ENCODE measurements at places on chromosomes 16 and 17.

- DNase-seq, result no peak
Observed at GRCh38 chr17:15308758-15309157, 32.6 kb downstream of the TEKT3 start.

- no peak for DNase-seq
Observed at GRCh38 chr17:13746404-13746803, 144.7 kb upstream of the HS3ST3A1 start.

- DNase-seq, result no peak
Observed at GRCh38 chr17:33560165-33560564, 267.1 kb upstream of the ASIC2 start.

GRCh38 chr17:31549121-31549524 lies 157.6 kb downstream of the RAB11FIP4 start:
- DNase-seq, result no peak

DNA sequence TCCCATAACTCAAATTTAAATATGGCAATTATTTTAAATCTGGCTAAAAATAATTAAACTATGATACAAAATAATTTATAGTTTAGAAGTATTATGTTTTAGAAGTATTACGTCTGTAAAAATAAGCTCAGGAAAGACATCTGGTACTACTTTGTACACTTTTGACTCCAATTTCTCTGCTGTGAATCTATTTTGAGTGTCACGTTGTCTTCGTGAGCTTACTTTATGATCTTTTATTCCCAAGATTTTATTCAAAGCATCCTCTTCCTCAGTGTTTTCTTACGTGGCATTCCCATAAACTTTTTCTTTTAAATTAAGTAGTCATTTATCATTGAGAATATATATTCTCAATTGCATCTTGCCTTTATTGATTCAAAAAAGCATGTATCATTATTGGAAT lies 223.3 kb upstream of the KCNJ16 start:
- DNase-seq, result no peak

- peak; percentile 57 for DNase-seq
Observed at GRCh38 chr17:20116683-20117309, 107.6 kb downstream of the SPECC1 start.

DNA sequence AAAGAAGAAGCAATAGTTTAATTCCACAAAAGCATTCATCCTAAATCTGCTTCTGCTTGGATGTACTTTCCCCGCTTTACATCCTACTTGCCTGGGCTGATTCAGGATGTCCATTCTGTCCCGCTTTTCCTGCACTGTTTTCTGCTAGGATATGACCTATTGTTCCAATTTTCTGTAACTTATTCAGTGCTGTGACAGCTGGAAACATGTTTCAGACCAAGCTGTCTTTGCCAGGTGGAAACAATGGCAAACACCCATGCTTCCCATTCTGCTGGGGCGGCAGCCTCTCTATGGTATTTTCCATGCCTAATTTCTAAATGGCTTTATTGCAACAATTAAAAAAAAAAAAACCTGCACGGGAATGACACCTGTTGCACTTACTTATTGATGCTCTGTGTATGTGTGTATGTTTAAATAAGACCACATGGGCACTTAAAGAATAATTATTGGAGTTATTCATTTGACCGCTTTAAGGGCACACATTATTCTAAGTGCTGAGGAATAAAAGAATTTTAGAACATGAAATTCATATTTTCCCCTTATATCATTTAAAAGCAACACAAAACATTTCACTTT lies 21.0 kb downstream of the COQ7 start:
- DNase-seq, result no peak

GRCh38 chr17:22233382-22233781 lies 541.1 kb downstream of the KCNJ18 start:
- no peak for DNase-seq

DNA sequence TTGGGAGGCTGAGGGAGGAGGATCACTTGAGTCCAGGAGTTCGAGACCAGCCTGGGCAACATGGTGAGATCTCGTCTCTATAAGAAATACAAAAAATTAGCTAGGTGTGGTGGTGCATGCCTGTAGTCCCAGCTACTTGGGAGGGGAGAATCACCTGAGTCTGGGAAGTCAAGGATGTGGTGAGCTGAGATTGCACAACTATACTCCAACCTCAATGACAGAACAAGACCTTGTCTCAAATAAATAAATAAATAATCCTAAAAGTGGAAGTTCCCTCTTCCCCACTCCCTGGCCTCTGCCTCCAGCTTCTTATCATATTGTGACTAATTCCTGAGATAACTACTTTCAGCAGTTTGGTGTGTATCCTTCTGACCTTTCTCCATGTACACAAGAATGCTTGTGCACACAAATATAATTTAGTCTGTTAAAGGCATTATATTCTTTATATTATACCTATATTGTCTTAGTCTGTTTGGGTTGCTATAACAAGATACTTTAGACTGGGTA lies 23.5 kb upstream of the DNAJA2 start:
- no peak for DNase-seq

GRCh38 chr17:64406321-64407200 lies 15.9 kb upstream of the PECAM1 start:
- DNase-seq, result no peak

- DNase-seq, result no peak
Observed at GRCh38 chr16:17416461-17417311, 54.1 kb downstream of the XYLT1 start.

DNA sequence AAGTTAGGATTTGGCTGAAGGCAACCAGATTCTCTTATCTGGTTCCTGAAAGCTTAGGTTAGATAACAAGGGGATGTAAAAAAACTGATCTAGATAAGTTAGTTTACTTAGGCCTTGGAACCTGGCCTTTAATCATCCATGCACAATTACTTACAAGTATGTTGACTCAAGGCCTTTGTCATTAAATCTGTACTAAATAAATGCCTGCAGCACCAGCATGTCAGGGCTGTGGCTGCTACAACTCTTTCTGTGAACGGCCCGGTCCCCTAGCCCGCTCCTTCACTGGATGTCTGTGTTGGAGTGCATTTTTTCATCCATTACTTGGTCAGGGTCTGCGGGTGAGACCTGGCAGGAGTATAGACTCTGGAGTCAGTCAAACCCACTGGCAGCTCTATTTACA lies 48.4 kb upstream of the ALDH3A1 start:
- no peak for DNase-seq

GRCh38 chr16:51119556-51119955 lies 31.5 kb downstream of the SALL1 start:
- DNase-seq, result no peak

DNA sequence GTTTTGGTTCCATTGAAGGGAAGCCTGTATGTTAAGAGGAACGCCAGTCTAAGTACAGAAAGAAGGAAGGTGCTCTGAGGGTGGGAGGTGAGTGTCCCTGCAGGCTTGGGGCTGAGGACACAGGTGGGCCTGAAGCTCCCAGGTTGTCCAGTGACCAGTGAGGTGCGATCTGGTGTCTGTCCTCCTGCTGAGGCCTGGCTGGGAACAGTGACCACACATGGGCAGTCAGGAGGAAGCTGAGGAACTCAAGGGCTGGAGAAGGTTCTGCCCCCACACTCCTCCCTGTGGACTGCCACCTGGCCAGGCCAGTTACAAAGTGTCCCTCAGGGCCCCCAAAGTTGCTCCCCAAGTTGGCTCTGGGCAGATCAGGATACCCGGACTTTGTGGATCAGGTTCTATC lies 102.1 kb downstream of the N4BP1 start:
- DNase-seq, result no peak

- no peak for DNase-seq
Observed at GRCh38 chr17:73072219-73072962, 20.1 kb downstream of the SLC39A11 start.

GRCh38 chr16:35339337-35339736 lies 1879.9 kb downstream of the TP53TG3F start:
- no peak for DNase-seq

- peak; percentile 56 for DNase-seq
Observed at GRCh38 chr17:69607162-69607834, 192.8 kb downstream of the MAP2K6 start.

DNA sequence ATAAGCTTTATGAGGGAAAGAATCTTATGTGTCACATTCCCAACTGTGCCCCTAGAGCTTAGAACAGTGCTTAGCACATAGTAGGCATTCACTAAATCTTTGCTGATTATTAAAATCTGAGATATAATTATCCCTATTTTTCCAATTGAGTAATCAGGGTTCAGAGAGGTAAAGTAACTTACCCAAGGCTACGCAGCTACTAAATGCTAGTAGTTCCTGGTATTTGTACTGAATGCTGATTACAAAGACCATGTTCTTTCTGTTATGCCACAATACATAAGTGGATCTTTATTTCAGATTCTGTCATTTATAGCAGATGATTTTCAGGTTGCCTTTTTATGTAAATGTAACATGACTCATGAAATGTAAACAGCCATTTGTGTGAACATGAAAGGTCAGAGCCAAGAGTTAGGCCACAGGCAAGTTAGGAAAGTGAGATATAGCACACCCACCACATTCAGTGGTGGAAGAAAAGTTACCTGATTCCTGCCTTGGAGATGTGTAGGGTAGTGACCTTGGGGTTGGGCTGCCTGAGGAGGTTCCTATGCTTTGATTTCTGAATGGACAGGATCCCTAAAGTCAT lies 77.2 kb downstream of the FTO start:
- DNase-seq, result no peak

- DNase-seq, result no peak
Observed at GRCh38 chr17:32871746-32872145, 5.2 kb downstream of the MYO1D start.

DNA sequence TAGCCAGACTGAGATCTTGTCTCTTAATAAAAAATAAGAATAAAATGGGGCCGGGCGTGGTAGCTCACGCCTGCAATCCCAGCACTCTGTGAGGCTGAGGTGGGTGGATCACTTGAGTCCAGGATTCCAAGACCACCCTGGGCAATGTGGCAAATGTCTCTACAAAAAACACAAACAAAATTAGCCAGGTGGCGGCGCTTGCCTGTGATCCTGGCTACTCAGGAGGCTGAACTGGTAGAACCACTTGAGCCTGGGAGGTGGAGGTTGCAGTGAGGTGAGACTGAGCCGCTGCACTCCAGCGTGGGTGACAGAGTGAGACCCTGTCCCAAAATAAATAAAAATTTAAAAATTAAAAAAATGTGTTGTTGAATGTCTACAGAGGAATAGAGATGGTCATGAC lies 2.9 kb upstream of the DEF8 start:
- peak; percentile 33 for DNase-seq
